ENCODE measurements at places on chromosomes 6 and 20. TPM values are rescaled to one million over a fixed set of nuclear protein-coding genes. Genes with fewer than 3 reads are reported as not detected.

Gene C6orf15
- not detected for total RNA-seq

Gene RHAG
- total RNA-seq: not detected

Gene CFAP61
- 0.19 TPM for total RNA-seq

Gene SMIM8
- total RNA-seq: 3.4 TPM

Gene PTGIS
- total RNA-seq: 1.2 TPM

Gene HEY2
- 2.0 TPM for total RNA-seq

- no peaks in the 10 kb centered on the region for H3K27me3 ChIP-seq
- H3K4me1 ChIP-seq: no peaks in the 10 kb centered on the region
These were observed 359.4 kb downstream of the CD83 start for GRCh38 chr6:14476793-14477531.

- no peaks in the 10 kb centered on the region for H3K4me1 ChIP-seq
- H3K27me3 ChIP-seq: no peaks in the 10 kb centered on the region
- no peak overlapping the region for H3K4me3 ChIP-seq
These were observed 435.5 kb upstream of the PLCB4 start for GRCh38 chr20:8633366-8633765.

- no peak for DNase-seq
- no peaks in the 10 kb centered on the region for H3K4me1 ChIP-seq
- H3K36me3 ChIP-seq: no peaks in the 10 kb centered on the region
- H3K4me3 ChIP-seq: no peak overlapping the region
- no peak overlapping the region for H3K27ac ChIP-seq
These were observed 20.9 kb upstream of the SHLD1 start for GRCh38 chr20:5729348-5729747.

- H3K27ac ChIP-seq: no peak overlapping the region
- no peaks in the 10 kb centered on the region for H3K36me3 ChIP-seq
These were observed 1.2 kb downstream of the TMEM239 start for GRCh38 chr20:2817341-2817726.

- no peak overlapping the region for H3K27ac ChIP-seq
- no peaks in the 10 kb centered on the region for H3K36me3 ChIP-seq
- no peak overlapping the region for H3K4me3 ChIP-seq
- H3K4me1 ChIP-seq: no peaks in the 10 kb centered on the region
- H3K27me3 ChIP-seq: no peaks in the 10 kb centered on the region
These were observed 113.4 kb upstream of the CARMIL1 start for GRCh38 chr6:25165800-25166199.

GRCh38 chr6:39294133-39294532, 20.1 kb downstream of the KCNK17 start:
- no peaks in the 10 kb centered on the region for H3K4me1 ChIP-seq
- H3K36me3 ChIP-seq: no peaks in the 10 kb centered on the region
- H3K27me3 ChIP-seq: no peaks in the 10 kb centered on the region

GRCh38 chr20:61254881-61255626, 3.0 kb downstream of the CDH4 start:
- no peaks in the 10 kb centered on the region for H3K4me1 ChIP-seq
- H3K27ac ChIP-seq: no peak overlapping the region
- no peaks in the 10 kb centered on the region for H3K27me3 ChIP-seq
- no peaks in the 10 kb centered on the region for H3K36me3 ChIP-seq

- no peaks in the 10 kb centered on the region for H3K27me3 ChIP-seq
- H3K4me1 ChIP-seq: no peaks in the 10 kb centered on the region
- H3K36me3 ChIP-seq: no peaks in the 10 kb centered on the region
- no peak overlapping the region for H3K27ac ChIP-seq
- DNase-seq: no peak
These were observed 228.1 kb downstream of the EPM2A start for GRCh38 chr6:145507239-145507638.

DNA sequence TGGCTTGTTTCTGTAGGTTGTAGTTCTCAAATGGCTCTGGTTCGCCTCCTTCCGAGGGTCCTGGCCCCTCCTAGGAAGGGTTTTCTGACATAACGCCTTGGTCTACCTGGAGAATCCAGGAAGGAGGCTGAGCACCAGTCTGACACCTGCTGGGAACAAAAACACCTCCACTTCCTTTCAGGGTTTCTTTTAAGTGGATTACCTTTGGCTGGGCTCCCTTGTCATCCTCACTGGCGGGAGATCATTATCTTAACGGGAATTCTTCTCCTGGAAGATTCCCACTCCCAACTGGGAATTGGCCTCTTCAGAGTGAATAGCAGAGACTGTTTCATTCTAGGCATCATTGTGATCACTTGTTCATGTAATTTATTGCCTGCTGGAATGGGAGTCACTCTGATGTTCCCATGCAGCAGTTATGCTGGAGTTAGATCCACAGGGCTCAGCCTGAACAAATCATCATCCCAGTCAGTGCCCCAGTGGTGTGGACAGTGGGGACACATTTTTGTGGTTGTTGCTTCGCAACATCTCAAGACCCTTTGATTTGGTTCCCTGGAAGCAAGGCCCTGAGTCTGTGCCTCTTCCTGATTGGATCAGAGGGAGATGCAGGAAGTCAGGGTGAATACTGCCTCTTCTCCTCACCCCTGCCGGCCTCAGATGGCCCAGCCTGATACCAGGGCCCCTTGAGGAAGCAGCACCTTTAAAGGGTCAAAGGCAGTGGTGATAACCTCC, 49.1 kb downstream of the LYRM2 start:
- H3K27ac ChIP-seq: no peak overlapping the region
- H3K4me1 ChIP-seq: no peaks in the 10 kb centered on the region
- H3K36me3 ChIP-seq: no peaks in the 10 kb centered on the region

GRCh38 chr6:44250067-44250717, 3.3 kb downstream of the HSP90AB1 start:
- H3K4me3 ChIP-seq: no peak overlapping the region
- H3K27me3 ChIP-seq: no peaks in the 10 kb centered on the region
- peaks cover 11% of the 10 kb centered on the region for H3K36me3 ChIP-seq
- no peak overlapping the region for H3K27ac ChIP-seq
- DNase-seq: no peak

DNA sequence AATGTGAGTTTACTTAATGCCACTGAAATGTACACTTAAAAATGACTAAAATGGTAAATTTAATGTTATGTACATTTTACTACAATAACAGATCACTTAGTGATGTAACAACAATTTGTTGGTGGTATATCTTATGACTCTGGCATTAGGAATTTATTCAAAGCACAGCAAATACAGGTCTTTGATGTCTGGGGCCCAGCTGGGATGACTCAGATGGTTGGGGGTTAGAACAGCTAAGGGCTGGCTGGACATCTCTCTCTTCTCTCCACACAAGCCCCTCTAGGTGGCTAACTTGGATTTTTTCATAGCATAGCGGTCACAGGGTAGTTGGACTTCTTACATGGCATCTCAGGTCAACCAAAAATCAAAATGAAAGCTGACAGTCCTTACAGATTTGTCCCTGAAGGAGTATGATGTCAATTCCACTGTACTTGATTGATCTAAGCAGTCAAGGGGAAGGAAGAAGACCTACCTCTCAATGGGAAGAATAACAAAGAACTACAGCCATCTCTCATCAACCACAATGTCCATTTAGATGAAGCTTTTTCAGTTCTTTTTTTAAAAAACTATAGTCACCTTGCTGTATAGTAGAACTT, 37.5 kb upstream of the LCA5 start:
- no peak overlapping the region for H3K4me3 ChIP-seq
- H3K27ac ChIP-seq: no peak overlapping the region
- no peaks in the 10 kb centered on the region for H3K27me3 ChIP-seq
- no peak for DNase-seq
- no peaks in the 10 kb centered on the region for H3K36me3 ChIP-seq
- peaks cover 2% of the 10 kb centered on the region for H3K4me1 ChIP-seq

DNA sequence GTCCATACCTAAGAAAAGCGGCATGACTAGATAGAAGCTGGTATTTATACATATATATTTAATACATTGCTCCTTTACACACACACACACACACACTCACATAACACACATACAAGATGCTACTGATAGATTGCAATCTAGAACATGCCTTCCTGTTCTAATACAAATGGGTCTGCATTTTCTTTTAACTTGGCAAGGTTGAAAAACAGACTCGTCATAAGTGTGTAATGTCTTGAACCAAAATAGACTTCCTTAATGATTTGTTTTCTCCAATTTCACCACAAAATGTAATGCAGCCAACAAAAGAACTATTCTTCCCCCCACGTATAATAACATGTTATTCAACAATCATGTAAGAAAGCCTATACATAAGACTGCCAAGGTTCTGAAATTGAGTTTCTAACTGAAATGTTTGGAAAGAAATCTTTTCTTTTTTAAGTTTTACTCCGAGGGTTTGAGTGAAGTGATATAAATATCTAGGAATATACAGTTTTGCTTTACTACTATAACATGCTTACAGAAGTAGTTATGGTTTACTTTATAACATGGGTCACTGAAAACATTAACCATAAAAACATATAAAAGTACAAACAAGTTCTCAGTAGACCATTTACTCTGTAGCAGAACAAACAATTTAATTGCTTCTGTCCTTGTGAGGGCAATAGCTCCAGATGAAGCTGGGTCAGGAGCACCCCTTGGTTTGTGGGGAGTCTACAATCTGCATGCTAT, 207.5 kb downstream of the FOXC1 start:
- no peak overlapping the region for H3K27ac ChIP-seq
- DNase-seq: no peak
- H3K36me3 ChIP-seq: no peaks in the 10 kb centered on the region
- peaks cover 7% of the 10 kb centered on the region for H3K4me1 ChIP-seq
- no peaks in the 10 kb centered on the region for H3K27me3 ChIP-seq
- H3K4me3 ChIP-seq: no peak overlapping the region

GRCh38 chr20:39849664-39850063, 839.4 kb downstream of the MAFB start:
- no peaks in the 10 kb centered on the region for H3K27me3 ChIP-seq
- no peaks in the 10 kb centered on the region for H3K36me3 ChIP-seq
- H3K27ac ChIP-seq: no peak overlapping the region
- no peaks in the 10 kb centered on the region for H3K4me1 ChIP-seq

GRCh38 chr6:75691012-75691411, 58.0 kb upstream of the MYO6 start:
- H3K27me3 ChIP-seq: no peaks in the 10 kb centered on the region
- no peak overlapping the region for H3K4me3 ChIP-seq
- DNase-seq: no peak
- H3K36me3 ChIP-seq: peaks cover 4% of the 10 kb centered on the region

DNA sequence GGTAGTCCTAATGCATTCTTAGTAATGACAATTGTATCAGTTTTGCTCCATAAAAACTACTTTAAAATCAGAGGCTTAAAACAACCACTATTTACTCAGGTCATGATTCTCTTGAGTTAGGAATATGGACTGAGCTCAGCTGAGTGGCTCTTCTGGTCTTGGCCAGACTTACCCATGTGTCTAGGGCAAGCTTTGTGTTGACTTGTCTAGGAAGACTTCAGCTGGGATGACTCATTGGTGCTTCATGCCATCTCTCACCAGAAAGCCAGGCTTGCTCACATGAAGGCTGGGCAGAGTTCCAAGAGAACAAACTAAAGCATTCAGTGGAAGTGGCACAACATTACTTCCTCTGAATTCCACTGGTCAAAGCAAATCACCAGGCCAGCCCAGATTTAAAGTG, 155.3 kb downstream of the DHX35 start:
- H3K4me3 ChIP-seq: no peak overlapping the region
- no peaks in the 10 kb centered on the region for H3K27me3 ChIP-seq
- H3K4me1 ChIP-seq: no peaks in the 10 kb centered on the region
- DNase-seq: no peak
- no peaks in the 10 kb centered on the region for H3K36me3 ChIP-seq
- no peak overlapping the region for H3K27ac ChIP-seq

GRCh38 chr20:24938498-24938897, 10.6 kb upstream of the CST7 start:
- no peak overlapping the region for H3K4me3 ChIP-seq
- no peaks in the 10 kb centered on the region for H3K4me1 ChIP-seq
- no peaks in the 10 kb centered on the region for H3K36me3 ChIP-seq

DNA sequence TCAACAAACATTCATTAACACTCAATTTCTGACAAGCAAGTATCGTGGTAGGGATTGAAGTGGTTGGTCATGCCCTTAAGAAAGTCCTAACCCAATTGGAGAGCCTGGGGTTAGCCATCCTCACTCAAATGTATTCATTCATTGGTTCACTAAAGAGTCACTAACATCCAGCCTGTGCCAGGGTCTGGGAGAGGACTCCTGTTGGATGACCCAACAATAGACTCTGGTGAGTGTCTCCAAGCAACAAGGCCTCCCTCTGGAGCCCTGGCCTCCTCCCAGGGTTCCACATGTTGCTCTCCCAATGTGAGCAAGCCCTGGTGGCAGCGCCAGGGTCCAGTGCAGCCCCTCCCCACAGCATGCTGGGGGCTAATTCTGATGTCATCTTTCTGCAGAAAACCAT, at the start of gene BPIFA3:
Gene BPIFA3, plus strand, starts transcription at position 301 of the 400 bp plus-strand sequence. CDS start 185 bp downstream, outside the sequence.
- H3K27me3 ChIP-seq: no peaks in the 10 kb centered on the region
- H3K27ac ChIP-seq: no peak within 1 kb of the TSS
- H3K36me3 ChIP-seq: no peaks in the 10 kb centered on the region
- no peaks in the 10 kb centered on the region for H3K4me1 ChIP-seq
- no peak for DNase-seq
- no peak within 1 kb of the TSS for H3K4me3 ChIP-seq

DNA sequence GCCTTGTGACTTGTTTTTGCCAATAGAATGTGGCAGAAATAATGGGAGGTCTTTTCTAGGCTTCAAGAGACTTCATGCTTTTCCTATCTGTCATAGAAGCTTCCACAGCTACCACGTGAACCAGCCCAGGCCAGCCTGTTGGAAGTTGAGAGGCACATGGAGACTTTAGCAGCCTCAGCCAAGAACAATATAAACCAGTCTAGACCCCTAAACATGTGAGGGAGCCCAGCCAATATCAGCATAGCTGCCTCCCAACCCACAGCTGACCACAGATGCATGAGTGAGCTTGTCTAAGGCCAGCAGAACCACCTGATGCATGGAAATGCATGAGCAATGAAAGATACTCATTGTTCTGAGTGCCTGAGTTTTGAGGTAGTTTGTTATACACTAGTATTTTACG, 540.7 kb upstream of the BTBD3 start:
- no peak overlapping the region for H3K27ac ChIP-seq
- no peak overlapping the region for H3K4me3 ChIP-seq
- no peaks in the 10 kb centered on the region for H3K36me3 ChIP-seq
- no peaks in the 10 kb centered on the region for H3K4me1 ChIP-seq
- no peaks in the 10 kb centered on the region for H3K27me3 ChIP-seq

GRCh38 chr20:47428164-47428563, 71.7 kb upstream of the ZMYND8 start:
- H3K4me1 ChIP-seq: no peaks in the 10 kb centered on the region
- no peak overlapping the region for H3K27ac ChIP-seq
- H3K27me3 ChIP-seq: no peaks in the 10 kb centered on the region
- no peak for DNase-seq
- no peaks in the 10 kb centered on the region for H3K36me3 ChIP-seq
- H3K4me3 ChIP-seq: no peak overlapping the region

Data from pancreas (tissue), 10 donors.